ENCODE measurements at places on chromosomes 13 and 19.

- DNase-seq = no peak
Observed at GRCh38 chr13:27353708-27354107, 70.7 kb upstream of the GTF3A start.

DNA sequence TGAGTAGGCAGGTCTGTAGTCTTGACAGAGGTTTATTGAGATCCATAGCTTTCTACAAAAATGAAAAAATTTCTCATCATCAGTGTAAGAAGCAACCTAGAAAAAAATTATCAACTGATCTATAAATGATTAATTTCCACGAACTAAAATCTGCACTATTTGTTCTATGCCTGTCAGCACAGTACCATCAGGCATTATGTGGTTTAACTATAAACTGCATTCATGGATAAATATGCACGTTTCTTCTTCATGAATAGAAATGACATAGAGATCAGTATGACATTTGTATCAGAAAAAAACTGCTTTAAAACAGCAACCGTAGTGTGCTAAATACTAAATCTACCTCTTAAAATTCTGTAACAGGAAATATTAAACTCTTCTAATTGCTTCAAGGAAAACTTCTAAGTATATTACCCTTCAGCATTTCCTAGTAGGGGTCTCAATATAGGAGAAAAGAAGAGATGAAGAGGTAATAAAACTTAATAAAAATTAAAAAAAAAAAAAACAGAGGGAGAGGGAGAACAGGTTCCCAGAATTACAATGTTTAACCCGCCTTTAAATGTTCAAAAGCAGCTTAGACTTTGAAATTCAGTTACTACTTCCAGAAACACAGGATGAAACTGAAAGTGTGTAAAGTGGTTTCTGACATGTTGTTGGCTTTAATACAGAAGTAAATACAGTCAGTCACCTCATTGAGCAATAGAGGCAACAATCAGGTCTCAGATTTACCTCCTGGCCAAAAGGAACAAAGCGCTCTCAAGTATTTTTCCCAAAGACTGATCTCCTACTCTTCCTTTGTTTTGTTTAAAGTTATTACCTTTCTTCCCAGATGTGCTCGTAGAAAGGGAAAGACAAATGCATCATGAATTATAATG, 144.4 kb downstream of the DIAPH3 start:
- DNase-seq = peak; percentile 17

- no peak for DNase-seq
Observed at GRCh38 chr13:49938921-49939320, 2.8 kb upstream of the SPRYD7 start.

GRCh38 chr13:33479105-33479504, 193.6 kb upstream of the STARD13 start:
- DNase-seq = no peak

- no peak for DNase-seq
Observed at GRCh38 chr13:113049521-113049941, 56.1 kb upstream of the F7 start.

DNA sequence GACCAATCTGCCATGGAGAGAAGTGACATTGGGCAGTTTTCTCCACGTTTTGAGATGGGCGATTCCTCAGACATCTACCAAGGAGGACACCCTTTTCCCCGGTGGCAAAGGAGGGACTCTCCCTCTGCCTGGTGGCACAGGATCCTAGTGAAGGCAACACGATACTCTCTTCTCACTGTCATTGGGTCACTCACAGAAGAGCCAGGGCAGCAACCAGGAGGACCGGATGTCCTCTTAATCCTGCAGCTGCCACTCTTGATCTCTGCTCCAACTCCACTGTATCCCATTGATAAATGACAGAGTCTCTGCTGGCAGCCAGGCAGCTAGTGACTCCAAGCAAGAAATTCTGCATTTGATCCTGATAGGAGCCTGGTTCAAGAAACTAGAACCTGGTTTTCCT, 42.2 kb downstream of the COL4A2 start:
- no peak for DNase-seq

- DNase-seq = no peak
Observed at GRCh38 chr13:111897178-111897845, 169.6 kb upstream of the SOX1 start.

DNA sequence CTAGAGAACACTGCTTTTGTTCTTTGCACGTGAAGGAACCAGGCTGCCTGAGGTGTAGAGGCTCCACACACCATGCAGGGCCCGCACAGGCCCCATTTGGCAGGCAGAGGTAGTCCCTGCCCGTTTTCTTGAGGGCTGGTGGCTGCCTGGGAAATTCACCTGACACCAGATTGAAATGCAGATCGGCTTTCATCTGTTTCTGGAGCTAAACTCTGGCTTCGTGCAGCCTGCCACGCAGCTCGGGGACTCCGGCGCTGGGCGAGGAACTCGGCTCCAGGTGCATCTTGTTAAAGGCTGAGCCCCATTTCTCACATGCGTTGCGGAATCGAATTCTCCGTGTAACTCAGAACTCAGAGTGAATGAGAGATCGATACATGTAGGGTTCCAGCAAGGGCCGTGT, 37.7 kb downstream of the ATP11A start:
- no peak for DNase-seq

- no peak for DNase-seq
Observed at GRCh38 chr19:17718550-17718946, 732 bp upstream of the MAP1S start.

- DNase-seq = no peak
Observed at GRCh38 chr19:45403781-45404556, 900 bp downstream of the PPP1R13L start.

- peak; percentile 69 for DNase-seq
Observed at GRCh38 chr19:16366433-16367260, 42.0 kb downstream of the KLF2 start.

GRCh38 chr13:72692884-72693514, 34.4 kb downstream of the MZT1 start:
- DNase-seq = no peak

DNA sequence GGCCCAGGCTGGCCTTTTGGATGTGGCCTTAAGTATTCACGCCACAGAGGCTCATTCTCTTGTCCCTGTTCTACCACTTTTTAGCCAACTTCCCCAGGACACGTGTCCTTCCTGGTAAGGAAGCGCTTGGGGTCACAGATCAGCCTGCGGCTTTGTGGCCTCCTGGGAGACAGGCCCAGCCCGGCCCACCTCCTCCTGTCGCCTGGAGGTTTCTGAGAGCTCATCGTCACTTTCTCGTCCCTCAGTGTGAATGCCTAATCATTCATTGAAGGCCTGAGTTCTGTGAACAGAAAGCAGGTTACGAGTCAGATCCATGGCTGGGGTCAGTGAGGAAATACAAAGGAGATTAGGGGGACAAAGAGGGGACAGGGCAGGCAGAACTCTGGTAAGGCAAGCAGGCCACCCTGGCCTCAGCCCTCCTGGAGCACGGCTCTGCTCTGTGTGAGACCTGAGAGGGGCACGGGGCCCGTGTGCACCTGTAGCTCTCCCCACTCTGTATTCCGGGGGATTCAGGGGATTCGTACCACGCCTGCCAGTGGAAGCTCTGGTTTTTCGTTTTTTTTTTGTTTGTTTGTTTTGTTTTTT, 38.6 kb upstream of the TSHZ3 start:
- DNase-seq = no peak

- no peak for DNase-seq
Observed at GRCh38 chr19:18503971-18504885, 17.6 kb downstream of the ELL start.

DNA sequence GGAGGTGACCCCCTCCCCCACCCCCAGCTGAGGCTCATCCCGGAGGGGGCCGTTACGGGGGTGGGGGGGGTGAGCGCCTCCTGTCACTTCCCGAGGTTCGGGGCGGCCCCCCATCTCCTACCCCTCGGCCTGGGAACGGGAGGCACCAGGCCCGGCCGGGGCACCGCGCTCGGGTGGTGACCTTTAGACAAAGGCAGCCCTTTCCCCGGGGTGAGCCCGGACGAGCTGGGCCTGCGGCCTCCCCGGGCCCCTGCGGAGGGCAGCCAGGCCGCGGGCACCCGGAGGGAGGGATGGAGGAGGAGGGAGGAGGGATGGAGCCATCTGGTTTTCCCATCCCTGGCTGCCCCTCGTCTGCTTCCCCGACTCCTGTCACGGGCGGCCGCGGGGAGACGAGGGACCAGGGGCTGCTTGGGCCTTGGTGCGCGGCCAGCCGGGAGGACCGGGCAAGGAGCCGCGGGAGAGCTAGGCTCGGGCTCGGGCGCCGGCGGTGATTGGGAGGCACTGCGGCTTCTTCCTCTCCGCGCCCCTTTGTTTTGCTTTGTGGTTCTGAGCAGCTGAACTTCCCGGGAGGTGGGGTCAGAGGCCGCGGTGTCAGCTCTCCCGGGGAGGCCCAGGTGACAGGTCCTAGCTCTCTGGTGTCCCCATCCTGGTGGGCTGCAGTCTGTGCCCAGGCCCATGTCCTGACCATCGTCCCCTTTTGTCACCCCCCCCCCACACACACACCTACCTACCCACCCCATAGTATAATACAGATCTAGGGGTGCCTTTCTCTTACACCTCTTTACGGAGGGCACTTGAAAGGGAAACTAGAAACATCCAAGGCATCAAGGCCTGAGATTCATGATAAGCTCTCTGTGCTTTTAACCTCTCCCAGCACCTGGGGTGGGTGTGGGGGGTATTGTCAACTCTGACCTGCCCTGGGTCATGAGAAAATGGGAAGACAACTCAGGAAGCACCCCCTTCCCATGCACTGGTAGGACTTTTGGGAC, 1.3 kb downstream of the BICRA start:
- DNase-seq = no peak

GRCh38 chr13:60226507-60226906, 62.8 kb upstream of the DIAPH3 start:
- DNase-seq = no peak

DNA sequence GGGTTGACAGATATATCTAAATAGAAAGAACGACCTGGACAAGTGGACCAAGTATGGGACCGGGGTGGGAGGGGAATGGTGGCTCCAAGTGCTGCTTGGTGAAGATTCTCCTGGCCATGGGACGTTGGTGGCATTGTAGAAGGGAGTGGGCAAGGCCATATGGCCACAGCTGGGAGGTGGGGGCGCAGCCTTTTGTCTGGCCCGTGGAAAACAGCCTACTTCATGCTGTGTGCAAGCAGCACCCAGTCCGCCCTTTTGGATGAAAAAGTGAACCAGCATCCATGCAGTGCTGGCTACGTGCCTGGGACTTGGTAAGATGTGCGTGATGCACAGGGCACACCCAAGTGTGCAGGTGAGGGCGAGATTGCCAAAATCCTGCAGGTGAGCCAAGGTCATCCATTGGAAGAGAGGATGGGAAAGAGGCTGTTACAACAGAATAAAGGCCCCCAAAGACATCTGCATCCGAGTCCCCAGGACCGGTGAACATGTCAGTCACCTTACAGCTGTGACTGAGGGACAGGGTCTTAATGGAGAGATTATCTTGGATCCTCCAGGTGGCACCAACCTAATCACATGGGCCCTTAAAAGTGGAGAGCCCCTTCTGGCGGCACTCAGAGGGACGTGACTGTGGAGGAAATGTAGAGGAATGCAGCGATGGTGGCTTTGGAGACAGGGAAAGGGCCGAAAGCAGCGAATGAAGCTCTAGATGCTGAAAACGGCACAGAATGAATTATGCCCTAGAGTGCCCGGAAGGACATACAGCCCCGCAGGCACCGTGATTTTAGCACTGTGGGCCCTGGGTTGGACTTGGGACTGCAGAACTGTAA, 40.8 kb downstream of the TEX29 start:
- DNase-seq = no peak

- DNase-seq = no peak
Observed at GRCh38 chr13:39321574-39321973, 281.4 kb downstream of the LHFPL6 start.

DNA sequence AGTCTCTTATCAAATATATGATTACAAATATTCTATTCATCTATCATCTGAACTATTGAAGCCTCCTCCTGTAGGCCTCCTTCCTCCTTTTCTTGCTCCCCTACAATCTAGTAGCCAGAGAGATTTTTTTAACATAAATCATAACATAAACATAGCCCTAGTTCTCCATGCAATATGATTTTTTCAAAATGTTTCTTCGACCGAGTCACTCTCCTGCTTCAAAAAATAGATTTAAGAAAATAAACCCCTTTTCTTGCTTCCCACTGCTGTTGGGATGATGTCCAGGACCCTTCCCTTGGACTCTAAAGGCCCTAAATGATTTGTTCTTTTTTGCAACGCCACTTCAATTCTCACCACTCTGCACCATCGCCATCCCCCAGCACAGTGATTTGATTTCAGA, 319.7 kb upstream of the TSHZ3 start:
- DNase-seq = no peak

DNA sequence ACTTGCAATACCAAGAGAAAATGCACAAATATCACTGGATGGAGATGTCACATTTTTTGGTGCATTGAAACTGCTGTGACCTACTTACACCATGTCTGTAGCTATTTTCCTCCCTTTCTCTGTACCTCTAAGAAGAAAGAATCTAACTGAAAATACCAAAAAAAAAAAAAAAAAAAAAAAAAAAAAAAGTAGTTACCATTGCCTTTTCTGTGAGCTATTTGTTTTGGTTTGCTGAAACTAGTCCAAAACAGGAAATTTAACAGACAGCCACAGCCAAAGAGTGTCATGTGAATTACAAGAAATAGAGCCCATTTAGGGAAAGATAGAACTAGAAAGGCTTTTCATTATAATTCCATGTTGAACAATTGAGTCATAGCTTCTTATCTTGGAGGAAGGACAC, 37.3 kb downstream of the TNFSF13B start:
- DNase-seq = no peak

GRCh38 chr13:73948848-73949529, 185.2 kb downstream of the KLF12 start:
- DNase-seq = no peak

- DNase-seq = peak; percentile 69
Observed at GRCh38 chr13:74134221-74134776, at the start of gene KLF12. KLF12 (minus strand) TSS chr13:74134404.

GRCh38 chr13:91154558-91155353, 192.7 kb upstream of the MIR17HG start:
- DNase-seq = no peak

- no peak for DNase-seq
Observed at GRCh38 chr19:3350014-3350663, 16.2 kb upstream of the NFIC start.

DNA sequence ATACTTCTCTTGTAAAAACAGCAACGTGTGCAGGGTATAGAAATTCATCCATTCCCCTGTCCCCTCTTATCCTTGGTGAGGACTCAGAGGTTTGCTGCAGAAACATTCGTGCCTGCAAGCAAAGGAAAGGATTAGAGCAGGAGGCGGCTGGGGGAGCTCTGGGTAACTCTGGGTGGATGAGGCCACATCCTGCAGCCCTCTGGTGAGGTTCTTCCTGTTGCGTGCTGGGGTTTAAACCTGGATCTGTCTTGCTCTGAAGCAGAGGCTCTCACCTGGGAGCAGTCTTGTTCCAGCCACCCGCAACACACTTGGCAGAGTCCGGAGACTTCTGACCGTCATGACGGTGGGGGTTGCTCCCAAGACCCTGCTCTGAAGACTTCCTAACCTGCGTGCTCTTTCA, 69.2 kb downstream of the ATP11A start:
- no peak for DNase-seq

DNA sequence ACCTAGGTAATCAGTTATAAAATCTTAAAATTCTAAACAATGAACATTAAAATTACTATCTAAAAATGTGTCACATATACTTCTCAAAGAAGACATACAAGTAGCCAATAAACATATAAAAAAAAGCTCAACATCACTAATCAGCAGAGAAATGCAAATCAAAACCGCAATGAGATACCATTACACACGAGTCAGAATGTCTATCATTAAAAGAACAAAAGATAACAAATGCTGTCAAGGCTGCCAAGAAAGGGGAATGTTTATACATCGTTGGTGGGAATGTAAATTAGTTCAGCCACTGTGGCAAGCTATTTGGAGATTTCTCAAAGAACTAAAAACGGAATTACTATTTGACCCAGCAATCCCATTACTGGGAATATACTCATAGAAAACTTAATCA, 310.3 kb upstream of the EDNRB start:
- DNase-seq = no peak

Measured in GM12878 (cell line).